ENCODE measurements at places on chromosomes 2 and 18.
A peak's percentile ranks its signal among the peaks of the same experiment; 100 is the strongest.

- no peak for DNase-seq
Measured at GRCh38 chr18:57231864-57232263, 85.0 kb downstream of the BOD1L2 start.

GRCh38 chr2:141820893-141821292 lies 309.9 kb downstream of the LRP1B start:
- DNase-seq: no peak

- DNase-seq: no peak
Measured at GRCh38 chr2:195646424-195646823, 10.6 kb upstream of the SLC39A10 start.

- DNase-seq: no peak
Measured at GRCh38 chr2:65020943-65021528, 31.8 kb downstream of the SLC1A4 start.

GRCh38 chr2:231467016-231467545 lies 2.8 kb upstream of the NCL start:
- DNase-seq: no peak

DNA sequence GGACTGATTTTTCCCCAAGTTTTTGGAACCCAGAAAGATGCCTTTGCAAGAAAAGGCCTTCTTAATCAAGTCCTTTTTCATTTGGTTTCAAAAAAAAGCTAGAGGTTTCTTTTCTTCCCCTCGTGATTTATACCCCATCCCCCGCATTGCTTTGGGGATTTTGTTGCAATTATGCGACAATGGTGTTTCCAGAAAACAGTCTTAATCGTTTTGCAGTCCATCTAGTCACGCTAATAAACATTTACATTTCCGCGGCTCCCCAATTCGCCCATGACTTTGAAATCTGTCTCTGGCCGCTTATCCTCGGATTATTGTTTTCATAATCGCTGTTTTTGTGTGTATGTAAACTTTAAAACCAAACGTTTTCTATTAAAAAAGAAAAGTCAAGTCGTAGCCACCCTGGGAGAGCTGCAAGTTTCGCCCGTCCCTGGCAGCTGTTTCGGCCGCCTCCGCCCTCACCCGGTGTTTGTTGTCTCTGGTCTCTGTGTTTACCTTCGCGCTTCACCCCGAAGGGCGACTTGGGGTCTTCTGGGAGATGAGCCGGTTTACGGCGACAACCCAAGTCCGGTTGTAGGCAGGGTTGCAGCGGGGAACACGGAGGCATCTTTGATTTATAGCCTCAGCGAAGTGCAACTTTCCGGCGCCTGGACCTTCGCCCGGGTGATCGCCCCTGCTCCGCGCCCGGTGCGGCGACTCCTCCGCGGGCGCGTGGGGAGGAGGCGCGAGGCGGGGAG lies 667 bp downstream of the SP9 start:
- DNase-seq: no peak

DNA sequence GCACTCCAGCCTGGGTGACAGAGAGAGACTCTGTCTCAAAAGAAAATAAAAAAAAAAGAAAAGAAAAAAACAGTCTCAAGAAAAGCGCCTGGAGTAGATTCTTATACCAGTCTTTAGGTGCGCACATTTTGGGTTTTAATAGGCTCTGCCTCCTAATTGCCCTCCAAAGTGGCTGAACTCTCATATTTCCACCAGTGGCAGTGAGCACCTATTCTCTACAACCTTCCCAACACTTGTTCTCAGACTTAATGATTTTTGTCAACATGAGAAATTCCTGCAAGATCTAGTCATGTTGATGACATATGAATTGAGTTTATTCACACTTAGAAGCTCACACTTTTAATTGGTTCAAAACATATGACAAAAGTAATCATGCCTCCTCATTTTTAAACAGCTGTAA lies 39.0 kb downstream of the PLB1 start:
- DNase-seq: no peak

GRCh38 chr18:50869150-50869549 lies 9.8 kb upstream of the ME2 start:
- no peak for DNase-seq

GRCh38 chr2:96393989-96394761 lies 58.6 kb downstream of the NCAPH start:
- no peak for DNase-seq

DNA sequence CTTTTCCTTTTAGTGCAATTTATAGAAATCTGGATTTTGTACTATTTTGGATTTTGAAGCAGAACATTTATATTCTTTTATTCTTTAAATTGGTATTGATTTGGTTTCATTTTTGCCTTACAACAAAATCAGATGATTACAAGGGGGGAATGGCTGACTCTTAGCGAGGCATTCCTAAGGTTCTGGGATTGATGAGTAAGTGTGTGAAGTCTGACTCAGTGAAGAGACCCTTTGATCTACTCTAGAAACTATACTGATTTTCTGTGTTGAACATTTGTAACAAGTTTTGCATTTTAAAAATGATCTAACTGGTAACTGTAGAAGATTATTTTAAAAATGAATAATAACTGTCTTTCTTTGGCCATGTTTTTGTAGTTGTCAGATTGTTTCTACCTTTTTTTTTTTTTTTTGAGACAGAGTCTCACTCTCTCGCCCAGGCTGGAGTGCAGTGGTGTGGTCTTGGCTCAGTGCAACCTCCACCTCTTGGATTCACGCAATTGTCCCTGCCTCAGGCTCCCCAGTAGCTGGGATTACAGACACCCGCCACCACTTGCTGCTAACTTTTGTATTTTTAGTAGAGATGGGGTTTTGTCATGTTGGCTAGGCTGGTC lies 48.7 kb downstream of the TTC39C start:
- DNase-seq: no peak

- DNase-seq: no peak
Measured at GRCh38 chr2:222622910-222623309, 33.0 kb downstream of the FARSB start.

- DNase-seq: no peak
Measured at GRCh38 chr2:148184976-148185375, 164.1 kb downstream of the MBD5 start.

- DNase-seq: no peak
Measured at GRCh38 chr2:24920809-24921441, 888 bp upstream of the ADCY3 start.

DNA sequence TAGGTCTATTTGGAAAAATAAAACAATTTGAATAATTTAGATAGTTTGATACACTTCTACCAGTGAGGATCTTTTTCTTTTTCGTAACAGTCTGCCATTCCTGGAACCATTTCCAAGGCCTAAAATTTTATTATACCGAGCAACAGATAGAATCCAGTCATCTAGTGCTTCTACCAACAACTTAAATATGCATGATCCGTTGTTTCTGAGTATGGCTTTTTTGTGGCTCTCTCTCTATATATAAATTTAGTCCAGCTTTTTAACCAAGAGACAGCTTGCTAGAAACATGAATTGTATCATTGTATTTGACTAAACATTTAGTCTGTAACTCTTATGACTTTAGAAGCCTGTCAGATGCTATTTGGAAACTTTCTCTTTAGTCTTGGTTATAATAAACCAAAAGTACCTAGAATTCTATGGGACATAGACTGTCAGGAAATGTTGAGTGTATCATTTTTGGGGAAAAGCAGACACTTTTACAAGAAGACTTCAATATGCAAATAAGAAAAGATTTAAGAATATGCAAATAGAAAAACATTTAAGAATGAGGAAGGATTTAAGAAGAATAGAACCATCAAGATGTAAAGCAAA lies 161.4 kb downstream of the ZEB2 start:
- no peak for DNase-seq

DNA sequence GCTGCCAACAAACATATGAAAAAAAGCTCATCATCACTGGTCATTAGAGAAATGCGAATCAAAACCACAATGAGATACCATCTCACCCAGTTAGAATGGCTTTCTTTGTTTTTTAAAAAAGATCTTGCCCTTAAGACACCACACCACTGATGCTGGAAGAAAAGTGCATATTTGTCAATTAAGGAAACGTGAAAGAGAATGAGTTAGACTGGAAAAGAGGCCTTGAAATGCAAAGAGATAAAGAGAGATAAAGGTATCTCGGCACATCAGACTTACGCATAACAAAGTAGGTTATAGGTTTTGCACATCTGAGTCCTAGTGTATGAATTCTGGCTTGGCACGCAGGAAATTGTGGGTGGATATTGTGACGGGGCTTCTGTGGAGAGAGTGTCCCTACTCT lies 149.5 kb downstream of the MTX2 start:
- DNase-seq: no peak

GRCh38 chr2:42064417-42064942 lies 16.7 kb downstream of the PKDCC start:
- no peak for DNase-seq

GRCh38 chr2:67272195-67272594 lies 124.9 kb upstream of the ETAA1 start:
- no peak for DNase-seq

- no peak for DNase-seq
Measured at GRCh38 chr2:71348302-71348701, 16.7 kb downstream of the ZNF638 start.

GRCh38 chr18:35822413-35822812 lies 150.1 kb upstream of the RMP24 start:
- no peak for DNase-seq

DNA sequence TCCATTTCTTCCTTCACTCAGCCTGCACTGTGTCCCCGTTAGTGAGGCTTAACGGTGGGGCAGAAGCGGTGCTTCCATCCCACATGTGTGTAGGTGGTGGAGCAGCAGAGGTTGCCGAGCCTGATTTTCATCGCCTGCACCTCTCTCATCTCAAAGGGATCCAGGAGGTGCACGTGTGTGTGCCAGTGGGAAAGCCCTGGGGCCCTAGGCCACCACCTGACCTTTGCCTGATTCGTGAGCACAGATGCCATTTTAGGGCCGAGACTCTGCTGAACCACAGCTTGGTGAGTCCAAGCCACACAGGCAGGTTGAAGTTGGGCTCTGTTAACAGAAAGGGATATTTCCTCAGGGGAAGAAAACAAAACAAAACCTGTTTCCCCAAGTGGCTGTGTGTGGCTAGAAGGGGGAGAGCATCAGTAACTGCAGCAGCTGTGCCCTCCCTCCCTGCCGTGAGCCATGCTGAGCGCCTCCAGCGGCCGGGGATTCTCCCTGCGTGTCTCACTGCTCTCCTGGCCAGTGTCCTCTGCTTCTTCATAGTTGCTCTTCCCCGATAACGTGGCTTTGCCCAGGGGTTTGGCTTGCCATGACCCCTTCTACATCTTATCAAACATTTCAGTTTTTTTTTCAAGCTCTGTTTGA lies 81.5 kb downstream of the MAPRE2 start:
- no peak for DNase-seq

DNA sequence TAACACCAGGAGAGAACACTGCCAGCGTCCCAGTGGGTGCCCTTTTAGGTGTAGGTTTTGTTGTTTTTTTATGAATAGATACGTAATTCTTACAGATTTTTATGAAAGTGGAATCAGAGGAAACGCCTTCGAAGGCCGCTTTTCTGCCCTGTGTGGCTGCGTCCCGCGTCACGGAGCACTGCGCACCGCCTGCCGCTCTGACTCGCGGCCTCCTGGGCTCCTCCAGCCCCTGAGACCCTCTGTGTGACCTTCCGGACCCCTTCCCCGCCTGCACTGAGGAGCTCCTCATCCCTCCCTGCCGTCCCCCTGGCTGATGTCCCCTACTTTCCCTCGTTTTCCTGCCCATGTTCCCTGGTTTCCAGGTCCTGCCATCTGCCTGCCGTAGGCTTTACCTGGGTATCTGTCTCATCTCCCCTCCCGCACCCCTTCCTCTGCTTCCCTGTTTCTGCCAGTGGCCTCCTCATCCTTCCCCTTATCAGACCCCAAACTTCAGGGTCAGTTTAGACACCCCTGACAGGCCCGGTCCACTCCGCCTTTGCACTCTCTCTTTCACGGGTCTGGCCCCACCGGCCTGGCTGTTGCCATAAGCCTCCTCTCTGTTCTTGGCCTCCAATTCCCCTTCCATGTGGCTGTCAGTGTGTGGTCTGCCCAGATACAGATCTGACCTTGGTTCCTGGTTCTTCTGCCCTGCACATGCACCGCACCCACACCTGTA lies 32.7 kb downstream of the PDIA6 start:
- DNase-seq: no peak

- DNase-seq: no peak
Measured at GRCh38 chr2:173346035-173346434, 8.6 kb upstream of the CDCA7 start.

DNA sequence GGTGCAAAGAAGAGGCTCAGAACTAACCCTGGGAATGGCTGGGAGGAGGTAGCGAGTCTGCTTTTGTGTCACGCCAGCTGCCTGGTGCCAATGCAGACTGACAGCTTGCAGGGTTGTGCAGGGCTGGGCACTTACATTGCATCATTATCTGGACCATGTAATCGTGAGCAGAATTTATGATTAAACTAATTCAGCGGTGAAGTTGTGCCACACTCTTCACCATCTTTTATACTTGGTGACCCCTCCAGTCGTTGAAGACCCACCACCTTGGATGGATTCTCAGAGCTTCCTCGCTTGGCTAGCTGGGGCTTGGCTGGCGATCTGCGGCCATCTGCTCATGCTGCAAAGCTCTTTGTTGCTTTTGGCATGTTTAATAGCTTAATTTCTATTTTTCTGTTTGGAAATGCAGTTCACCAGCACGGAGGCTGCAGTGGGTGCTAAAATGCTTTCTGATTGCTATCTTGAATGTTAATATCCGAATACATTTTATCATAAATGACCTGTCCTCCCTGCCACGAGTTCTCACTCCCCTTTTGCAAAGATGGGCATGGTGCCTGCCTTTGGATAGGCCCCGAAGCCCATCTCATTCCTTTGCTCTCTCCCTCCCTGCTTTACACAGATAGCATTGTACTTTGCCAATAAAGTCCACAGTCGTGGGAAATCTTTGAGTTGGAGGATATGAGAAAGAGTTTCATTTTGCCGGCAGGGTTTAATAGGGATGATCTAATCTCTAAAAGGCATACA lies 188.2 kb downstream of the PRKCE start:
- DNase-seq: no peak

- no peak for DNase-seq
Measured at GRCh38 chr2:174697255-174697654, 67.0 kb downstream of the CHRNA1 start.

GRCh38 chr18:38454764-38455469 lies 889.3 kb upstream of the CELF4 start:
- DNase-seq: no peak

- peak; percentile 76 for DNase-seq
Measured at GRCh38 chr2:96815326-96816126, 542 bp upstream of the CNNM3 start.

GRCh38 chr2:12918835-12919445 lies 202.2 kb downstream of the TRIB2 start:
- no peak for DNase-seq

DNA sequence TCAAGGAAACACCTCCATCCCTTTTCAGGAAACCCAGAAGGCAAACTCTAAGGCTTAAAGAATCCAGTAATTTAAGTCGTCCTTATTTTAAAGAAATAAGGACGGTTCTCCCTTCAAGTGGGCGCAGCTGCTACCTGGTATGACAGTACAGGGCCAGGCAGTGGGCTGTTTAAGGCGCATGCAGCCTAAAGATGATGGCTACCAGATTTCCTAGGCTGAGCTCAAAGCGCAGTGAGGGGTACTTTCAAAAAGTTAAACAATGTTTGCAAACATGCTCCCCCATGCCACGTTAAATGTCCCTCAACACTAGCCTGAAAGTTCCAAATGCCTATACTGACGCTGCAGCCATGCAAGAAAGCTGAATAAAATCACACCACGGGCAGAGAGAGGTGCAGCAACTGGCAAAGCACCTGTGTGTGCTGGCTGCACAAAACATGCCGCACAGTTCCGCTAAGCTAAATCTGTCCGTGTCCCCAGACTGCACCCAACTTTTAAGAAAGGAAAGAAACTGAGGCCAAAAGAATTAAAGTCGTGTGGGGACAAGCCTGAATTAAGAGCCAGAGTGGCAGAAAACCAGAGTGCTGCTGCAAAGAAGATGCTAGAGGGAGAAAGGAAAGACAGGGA lies 583 bp downstream of the HIBCH start:
- peak; percentile 65 for DNase-seq

- no peak for DNase-seq
Measured at GRCh38 chr2:203819434-203820133, 48.0 kb upstream of the CTLA4 start.
